ENCODE measurements at places on chromosomes 11 and 22. TPM values are rescaled to one million over a fixed set of nuclear protein-coding genes. Genes with fewer than 3 reads are reported as not detected.

GRCh38 chr11:64614917-64615316, 23.9 kb downstream of the SLC22A12 start:
- no peak for DNase-seq

GRCh38 chr22:36510384-36510783, 3.5 kb upstream of the FOXRED2 start:
- peak; percentile 49 for DNase-seq

The TYR gene
- polyA plus RNA-seq = not detected

The SLC25A18 gene
- 1.1 TPM for polyA plus RNA-seq

- no peak for DNase-seq
Observed at GRCh38 chr11:123191939-123192338, 3.1 kb downstream of the CLMP start.

The PKP3 gene
- 1.9 TPM for polyA plus RNA-seq

DNA sequence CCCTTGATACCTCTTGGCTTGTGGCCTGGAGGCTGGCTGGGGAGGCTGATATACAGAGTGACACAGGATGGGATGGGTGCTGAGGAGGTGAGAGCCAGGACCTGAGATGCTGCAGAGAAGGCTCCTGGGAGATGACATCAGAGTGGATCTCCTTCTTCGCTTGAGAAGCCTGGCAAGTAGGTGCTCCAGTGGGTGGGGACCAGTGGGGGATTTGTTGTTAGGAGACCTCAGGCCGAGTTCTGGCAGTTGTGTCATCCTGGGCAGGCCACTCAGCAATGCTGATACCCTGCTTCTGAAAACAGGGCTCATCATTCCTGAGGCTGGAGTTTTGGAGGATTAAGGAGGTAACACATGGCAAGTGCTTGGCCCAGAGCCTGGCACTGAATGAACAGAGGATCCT, 1.9 kb upstream of the NDUFV1 start:
- no peak for DNase-seq

The RASL10A gene
- polyA plus RNA-seq = 0.73 TPM

DNA sequence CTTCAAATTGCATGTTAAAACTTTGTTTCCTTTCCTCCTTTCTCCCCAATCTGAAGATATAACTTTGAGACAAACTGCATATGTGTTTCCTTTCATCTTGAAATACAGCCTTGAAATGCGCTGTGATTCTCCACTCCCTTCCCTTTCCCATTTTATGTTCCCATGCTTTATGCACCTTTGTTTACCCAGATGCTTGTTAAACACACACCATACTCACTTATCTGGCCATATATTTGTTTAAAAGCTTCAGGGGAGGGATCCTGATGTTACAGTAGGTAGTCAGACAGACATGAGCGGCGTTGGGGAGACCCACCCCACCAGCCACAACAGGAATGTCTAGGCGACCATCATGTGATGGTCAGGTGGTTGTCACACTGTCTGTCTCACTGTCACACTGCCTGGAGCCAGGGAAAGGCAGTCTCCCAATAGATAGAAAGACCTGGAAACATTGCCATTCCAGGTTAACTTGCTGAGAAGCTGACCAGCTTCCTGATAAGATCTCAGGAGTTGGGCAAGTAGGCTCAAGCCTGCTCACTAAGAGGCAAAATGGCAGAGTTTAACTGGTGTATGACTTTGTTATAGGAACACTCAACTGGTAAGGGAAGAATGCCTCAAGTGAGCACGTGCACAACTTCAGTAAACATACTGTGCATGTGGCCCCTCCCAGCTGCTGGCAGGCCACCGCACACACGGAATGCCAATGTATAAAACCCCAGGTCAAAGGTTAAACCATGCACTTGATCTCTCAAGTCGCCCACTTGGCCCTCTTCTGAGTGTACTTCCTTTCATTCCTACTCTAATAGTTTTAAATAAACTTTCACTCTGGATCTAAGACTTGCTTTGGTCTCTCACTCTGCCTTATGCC, 23.5 kb upstream of the MSANTD2 start:
- DNase-seq = no peak

DNA sequence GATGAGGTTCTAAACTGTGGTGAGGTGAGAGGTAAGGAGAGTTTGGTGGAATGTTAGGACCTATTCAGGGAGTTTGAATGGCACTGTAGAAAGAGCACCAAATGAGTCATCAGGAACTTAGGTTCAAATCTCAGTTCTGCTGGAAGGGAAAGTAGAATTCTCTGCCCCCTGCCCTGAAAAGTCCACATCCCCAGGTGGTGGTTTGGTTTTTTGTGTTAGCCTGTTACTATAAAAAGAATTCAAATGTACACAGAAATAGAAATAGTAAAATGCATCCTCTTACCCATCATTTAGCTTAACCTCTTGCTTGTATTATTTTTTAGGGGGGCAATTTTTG, 20.2 kb downstream of the PPFIBP2 start:
- DNase-seq = no peak

- no peak for DNase-seq
Observed at GRCh38 chr22:29641042-29641699, 37.7 kb downstream of the NF2 start.

GRCh38 chr11:72528121-72528520, 93.8 kb upstream of the CLPB start:
- DNase-seq = no peak

GRCh38 chr11:73295241-73295995, 12.7 kb upstream of the ARHGEF17 start:
- peak; percentile 84 for DNase-seq

DNA sequence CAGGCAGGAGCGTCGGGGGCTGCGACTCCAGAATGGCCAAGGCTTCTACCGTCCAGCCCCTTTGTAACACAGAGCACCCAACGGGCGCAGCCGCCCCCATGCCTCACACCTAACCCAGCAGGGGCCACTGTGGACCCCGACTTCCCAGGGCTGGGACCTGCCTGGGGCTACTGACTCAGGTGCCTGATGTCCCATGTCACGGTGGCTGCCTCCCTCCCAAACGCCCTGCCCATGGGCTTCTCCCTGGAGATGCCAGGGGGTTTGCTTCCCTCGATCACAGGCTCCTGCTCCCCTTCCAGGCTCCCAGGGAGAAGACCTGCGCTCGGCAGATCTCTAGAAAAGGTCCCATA, 84.0 kb downstream of the MYEOV start:
- DNase-seq = no peak

The CSNK1E gene
- polyA plus RNA-seq = 33.6 TPM

- DNase-seq = no peak
Observed at GRCh38 chr11:122717264-122717867, 61.8 kb downstream of the UBASH3B start.

The TRIM49 gene
- not detected for polyA plus RNA-seq

The GPHA2 gene
- 0.99 TPM for polyA plus RNA-seq

The CARD16 gene
- polyA plus RNA-seq = 24.4 TPM

The TAF10 gene
- 250 TPM for polyA plus RNA-seq

DNA sequence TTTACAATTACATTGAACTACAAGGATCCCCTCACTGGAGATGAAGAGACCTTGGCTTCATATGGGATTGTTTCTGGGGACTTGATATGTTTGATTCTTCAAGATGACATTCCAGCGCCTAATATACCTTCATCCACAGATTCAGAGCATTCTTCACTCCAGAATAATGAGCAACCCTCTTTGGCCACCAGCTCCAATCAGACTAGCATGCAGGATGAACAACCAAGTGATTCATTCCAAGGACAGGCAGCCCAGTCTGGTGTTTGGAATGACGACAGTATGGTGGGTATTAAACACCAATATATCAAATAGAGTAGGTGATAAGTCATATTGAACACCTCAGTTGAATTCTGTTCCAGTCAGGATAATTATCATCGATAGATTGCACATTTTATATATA, 4.4 kb downstream of the FBXO7 start:
- no peak for DNase-seq

GRCh38 chr11:71294846-71295600, 42.6 kb upstream of the SHANK2 start:
- DNase-seq = no peak

DNA sequence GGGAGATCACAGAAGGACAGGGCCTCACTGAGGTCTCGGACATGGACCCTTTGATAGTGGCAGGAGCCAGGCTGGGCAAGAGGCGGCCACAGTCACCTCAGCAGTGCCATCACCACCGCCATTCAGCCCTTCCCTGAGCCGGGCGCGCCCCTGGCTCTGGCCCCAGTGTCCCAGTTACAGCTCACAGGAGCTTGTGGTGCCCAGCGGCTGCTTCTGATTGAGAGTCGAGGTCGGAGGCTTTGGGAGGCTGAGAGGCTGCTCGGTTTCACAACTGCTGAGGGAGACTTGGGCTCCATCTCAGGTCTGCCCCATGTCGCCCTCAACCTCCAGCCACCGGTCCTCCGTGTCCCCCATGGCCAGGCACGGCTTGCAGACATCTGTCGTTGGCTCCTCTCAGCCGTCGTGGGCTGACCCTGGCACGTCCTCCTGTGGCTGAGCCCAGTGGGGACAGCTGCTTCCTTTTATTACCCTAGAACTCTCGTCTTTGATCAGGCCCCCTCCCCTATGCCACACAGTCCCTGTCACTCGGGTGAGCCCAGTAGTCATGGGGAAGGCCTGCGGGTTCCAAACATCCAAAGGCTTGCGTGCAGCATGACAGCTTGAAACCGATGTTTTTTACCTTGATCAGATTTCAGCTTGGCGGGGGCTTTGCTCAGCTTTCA, 28.4 kb upstream of the PPP6R3 start:
- no peak for DNase-seq

The PDGFB gene
- 10.4 TPM for polyA plus RNA-seq

The MPZL3 gene
- polyA plus RNA-seq = 1.7 TPM

The LMNTD2 gene
- polyA plus RNA-seq = 6.2 TPM

DNA sequence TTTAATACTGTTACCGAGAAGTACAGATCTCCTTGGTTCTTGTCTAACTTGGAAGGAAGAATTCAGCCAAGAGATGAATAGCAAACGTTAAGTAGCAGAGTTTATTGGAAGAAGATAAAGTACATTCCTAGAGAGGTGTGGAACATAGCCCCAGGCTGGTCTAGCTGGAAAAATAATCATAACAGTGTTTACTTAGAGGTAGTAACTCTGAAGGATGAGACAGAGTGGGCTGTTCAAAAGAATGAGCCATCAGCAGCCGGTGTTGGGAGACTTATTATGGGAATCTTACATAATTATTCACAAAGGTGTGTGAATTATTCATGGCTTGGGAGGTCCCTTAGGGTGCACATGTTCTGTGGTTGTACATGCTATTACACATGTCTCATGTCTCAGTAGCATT, 276.5 kb downstream of the LUZP2 start:
- no peak for DNase-seq

The C11orf65 gene
- 1.2 TPM for polyA plus RNA-seq

Data from kidney (tissue), 22 donors.